ENCODE measurements at places on chromosomes 2 and 18. TPM values are rescaled to one million over a fixed set of nuclear protein-coding genes. Genes with fewer than 3 reads are reported as not detected.

Gene LHCGR
- polyA plus RNA-seq: 0.24 TPM

GRCh38 chr2:127313406-127313805 lies 19.5 kb upstream of the ERCC3 start:
- DNase-seq: no peak

- DNase-seq: no peak
These were observed 86.6 kb upstream of the CAVIN2 start for GRCh38 chr2:191933307-191934105.

DNA sequence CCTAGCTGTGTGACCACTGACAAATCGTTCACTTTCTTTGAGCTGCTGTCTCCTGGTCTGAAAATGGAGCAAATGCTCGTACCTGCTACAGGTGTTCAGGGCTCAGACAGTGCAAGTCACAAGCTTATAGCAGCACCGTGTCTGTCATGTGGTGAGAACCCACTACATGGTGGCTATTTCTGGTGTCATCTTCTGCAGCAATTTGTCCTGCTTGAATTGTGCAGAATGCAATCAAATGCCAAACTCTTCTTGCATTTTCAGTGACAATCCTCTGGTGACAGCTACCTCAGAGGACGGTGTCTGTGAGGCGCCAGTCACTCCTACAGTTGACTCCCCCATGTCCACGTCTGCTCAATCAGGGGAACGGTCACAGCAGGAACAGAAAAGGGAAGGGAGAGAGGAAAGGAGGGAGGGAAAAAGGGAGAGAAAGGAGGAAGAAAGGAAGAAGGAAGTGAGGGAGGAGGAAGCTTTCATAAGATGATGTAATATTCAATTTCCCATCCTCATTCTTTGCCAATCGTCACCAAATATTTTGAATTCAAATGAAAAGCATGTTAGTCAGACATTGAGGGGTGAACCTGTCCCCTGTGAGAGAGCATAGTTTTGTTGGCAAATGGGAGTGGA lies 122.2 kb downstream of the BCL2 start:
- DNase-seq: no peak

- no peak for DNase-seq
These were observed 87.9 kb upstream of the FHL2 start for GRCh38 chr2:105486762-105487141.

Gene MBP
- polyA plus RNA-seq: 20.2 TPM

Gene GALNT14
- 47.3 TPM for polyA plus RNA-seq

Gene NAPG
- polyA plus RNA-seq: 22.5 TPM

DNA sequence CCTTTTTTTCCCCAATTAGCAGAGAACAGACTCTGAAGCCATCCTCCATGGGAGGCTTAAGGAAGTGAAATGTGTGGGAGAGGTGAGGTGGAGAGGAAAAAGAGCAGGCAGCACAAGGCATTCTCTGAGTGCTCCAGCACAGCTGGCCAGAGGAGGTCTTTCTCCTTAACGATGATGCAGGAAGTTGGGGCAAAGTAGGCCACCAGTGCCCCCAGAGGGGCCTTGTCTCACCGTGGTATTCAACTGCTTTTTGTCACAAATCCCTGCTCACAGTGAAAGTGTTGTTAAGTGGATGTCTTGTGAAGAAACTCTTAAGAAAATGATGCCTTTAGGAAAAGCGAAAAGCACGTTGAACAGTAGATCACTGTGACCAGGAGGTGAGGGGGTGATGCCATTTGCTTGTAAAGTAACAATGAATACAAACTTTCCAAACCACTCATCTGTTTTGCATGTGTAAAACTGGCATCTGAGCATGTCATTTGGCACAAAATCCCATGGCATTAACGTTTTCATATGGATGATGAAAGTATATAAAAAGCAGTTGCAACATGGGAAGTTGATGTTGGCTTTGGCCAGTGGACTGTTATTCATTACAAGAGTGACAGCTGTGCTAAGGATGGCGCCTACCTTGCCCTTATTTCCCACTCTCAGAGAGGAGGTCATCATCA lies 49.2 kb upstream of the CDC42EP3 start:
- DNase-seq: no peak

DNA sequence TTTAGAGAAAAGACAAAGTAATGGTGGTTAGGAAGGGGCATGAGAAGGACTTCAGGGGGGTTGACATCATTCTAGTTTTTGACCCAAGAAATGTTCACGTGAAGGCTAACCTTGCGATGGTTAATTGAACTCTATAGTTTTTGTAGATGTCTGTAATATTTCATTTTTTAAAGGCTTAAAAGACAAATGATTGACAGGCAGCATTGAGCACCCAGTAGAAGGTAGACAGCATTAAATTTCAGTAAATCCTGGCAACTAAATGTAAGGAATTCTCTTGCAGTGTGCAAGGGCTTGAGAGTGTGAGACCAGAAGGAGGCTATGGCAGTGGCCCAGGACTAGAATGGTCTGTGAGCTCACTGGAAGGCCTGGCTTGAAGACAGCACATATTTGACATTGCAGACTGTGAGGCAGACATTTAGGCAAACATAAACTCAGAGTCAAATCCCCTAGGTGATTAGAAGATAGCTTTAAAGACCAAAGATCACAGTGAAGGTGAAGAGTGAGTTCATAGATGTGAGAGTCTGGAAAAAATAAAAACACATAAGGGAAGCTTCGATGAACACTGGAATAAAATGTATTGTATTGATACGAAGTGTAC lies 100.1 kb upstream of the MAP4K4 start:
- DNase-seq: no peak

DNA sequence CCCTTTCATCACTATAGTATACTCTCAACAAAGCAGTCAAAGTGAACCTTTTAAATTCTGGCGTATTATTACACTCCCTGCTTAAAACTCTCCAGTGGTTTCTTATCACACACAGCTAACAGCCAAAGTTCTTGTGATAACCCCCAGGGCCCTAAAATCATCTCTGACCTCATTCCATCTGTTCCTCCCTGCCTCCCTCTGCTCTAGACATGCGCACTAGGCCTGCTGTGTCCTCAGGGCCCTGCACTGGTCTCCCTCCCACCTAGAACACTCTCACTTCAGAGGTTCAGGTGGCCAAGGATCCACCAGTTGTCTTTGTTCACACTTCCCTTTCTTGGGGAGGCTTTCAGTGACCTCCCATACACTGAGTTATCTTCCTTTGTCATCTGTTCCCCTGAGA lies 603.4 kb downstream of the DSC3 start:
- no peak for DNase-seq

Gene USP34
- polyA plus RNA-seq: 119 TPM

GRCh38 chr2:12720278-12720620 lies 3.5 kb downstream of the TRIB2 start:
- DNase-seq: no peak

Gene SIX3
- polyA plus RNA-seq: not detected

- no peak for DNase-seq
These were observed 306.1 kb downstream of the ZEB2 start for GRCh38 chr2:144213797-144214196.

DNA sequence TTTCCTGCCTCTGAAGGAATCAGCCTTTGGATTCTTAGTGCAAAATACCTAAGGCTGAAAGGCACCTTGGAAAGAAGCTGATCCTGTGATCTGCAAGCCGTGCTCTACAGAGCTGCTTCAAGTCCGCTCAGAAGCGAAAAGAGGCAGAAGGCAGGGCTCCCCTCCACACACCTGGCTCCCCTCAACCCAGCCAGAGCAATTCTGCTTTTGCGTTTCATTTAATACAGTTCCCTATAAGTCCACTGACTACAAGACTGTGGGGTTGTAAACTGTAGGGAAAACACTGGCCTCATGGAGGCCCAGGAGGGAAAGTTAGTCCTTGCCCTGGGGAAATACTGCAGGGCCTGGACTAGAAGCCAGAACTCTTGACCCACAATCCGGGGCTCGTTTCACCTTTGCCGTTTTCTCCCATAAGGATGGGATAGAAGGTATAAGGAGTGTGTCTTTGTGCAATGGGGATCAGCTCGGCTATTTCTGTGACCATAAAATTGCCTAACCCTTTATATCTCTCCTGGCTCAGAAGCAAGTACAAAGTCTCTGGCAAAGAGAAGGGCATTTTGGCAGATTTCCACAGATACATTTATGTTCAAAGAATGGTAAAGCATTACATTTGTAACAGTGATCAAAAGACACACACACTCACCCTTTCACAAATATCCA lies 95.8 kb upstream of the TEX51 start:
- DNase-seq: no peak

GRCh38 chr2:218229239-218229638 lies 12.2 kb downstream of the ARPC2 start:
- no peak for DNase-seq

Data from left renal pelvis (tissue), 4 donors.